Fibroblast of gingiva (primary cell): ENCODE measurements at places on chromosomes 5 and 9.

DNA sequence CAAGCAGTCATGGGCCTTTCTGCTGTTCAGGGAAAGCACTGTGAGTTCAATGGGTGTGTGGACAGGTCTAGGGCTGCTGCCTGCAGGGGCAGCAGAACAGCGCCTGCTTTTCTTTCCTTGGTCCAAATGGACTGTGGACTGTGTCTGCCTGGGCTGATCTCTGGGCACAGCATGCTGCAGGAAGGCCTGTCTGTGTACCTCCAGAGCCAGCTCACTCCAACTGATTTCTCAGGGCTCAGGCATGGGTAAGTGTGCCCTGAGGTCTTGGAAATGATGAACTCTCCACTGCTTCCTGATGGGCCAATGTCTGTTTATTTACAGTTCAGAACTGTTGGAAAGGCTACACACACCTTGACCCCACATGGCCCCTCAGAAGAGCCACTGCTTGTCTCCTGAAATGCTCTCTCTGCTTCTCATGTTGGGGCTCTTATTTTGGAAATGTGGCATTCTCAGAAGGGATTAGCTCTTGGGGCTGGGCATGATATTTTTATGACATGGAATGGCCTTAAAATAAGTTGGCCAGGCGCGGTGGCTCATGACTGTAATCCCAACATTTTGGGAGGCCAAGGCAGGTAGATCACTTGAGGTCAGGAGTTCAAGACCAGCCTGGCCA, 27.0 kb downstream of the SLC22A4 start:
- no peak for DNase-seq

DNA sequence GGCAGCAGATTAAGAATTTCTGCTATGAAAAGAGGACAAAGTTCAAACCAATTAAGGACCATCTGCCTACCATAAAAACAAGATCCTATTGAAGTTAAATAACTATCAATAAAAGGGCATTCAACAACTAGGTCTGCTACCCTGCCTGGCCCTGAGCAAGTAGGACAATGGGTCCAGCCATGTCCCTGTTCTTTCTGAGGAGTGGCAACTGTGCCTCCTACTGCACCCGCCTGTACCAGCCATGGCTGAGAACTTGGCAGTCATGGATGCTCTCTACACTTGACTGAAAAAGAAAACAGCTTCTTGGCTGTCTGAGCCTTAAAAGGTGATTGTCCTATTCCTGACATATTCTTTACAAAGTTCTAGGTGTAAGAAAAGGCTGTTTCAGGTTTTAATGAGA, 652.4 kb downstream of the PDE4D start:
- DNase-seq: no peak

DNA sequence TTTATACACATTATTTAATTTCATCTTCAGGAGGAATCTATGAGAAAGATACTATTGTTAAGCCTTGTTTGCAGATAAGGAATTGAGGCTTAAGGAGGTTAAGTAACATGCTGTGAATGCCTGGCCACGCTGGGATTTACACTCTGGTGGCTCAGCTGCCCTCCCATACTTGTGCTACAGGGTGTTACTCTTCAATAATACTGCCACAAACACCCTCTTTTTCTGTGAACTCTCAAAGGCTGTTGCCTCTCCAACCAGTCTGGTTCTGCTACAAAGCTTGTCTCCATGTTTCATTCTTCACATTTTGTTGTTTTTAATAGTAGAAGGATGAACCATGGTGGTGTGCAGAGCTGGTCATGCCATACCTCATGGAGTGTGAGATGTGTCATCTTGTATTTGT, 76.7 kb upstream of the TNFAIP8 start:
- DNase-seq: no peak

DNA sequence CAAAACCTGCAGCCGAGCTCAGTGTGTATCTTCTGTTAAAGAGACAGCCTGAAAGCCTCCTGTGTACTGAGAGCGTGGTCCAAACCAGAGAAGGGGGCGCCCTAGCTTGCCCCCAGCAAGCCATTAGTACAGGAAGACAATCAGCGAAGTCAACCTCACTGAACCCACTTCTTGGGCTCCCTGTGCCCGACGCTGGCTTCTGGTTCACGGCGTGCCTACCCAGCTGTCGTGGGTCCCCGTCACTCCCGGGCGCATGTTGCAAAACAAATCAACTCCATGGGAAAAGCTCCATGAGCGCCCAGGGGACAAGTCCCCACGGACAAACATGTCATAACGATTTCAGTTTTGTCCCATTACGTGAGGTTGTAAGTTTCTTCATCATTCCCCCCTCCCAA, 326.9 kb downstream of the SH3GL2 start:
- no peak for DNase-seq

GRCh38 chr5:155850370-155850769, 476.6 kb upstream of the SGCD start:
- DNase-seq: no peak

DNA sequence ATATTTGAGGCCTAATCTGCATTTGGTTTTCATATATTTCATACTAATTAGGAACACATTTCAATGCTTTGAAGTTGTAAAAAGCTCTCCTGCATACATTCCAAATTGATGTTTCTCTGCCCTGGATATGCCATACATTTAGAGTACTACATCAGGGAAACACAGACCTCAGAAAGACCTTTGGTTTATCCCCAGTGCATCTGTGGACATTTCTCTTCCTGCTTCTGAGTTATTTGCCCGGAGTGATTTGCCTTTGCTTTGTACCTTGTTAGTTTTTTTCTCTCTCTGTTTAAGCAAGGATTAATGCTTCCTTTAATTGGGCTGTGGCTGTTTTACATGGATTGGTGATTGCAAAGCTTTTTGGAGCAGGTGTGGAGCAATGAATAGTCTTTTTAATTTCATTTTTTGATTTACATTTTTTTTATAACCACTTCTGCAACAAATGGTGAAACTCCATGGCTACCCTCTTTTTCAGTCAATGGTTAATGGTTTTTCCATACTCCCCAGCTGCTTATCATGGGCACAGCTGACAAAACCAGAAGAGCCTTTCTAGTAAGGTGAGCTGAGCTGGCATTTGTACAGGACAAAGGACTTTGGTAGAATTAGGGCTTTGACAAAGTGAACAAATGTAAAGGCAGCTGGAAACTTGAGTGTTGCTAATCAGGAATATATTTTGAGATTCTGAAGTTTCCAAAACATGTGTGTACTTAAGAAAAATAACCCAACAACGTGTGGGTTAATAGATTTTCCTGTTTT, 54.2 kb downstream of the ZSWIM6 start:
- DNase-seq: no peak

DNA sequence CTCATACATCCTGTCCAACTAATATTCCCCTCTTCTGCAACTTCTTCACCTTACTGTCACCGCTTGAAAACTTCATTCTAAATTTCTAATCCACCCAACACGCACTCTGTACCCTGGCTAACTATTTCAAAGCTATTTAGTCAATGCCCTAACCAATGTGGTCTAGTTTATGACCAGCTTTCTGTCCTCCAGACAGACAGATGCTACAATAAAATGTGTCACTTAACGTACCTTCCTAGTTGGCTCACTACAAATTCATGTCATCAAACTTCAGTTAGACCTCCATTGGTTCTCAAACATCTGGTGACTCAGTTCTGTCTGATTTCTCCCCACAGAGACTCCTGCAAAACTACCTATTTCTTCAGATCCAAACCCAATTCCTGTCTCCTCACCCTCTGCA, 57.7 kb downstream of the FAM13B start:
- DNase-seq: no peak

DNA sequence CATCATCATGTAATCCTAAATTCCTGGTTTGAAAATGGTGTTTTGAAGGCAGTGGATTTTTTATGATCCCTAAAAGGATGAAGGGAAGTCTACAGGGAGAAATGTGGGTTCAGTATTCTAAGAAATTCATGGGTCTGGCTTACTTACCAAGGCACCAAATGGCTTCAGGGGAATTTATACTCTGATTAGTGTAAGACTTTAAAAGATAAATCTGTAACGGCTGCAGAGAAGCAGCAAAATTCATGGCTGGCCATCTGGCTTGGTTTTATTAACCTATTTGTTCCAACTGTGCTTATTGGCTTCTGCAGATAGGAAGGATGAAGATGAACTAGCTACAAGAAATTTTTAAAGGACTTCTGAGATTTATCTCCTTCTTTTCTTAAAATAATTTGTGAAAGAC, 222.8 kb downstream of the TENT4A start:
- no peak for DNase-seq

DNA sequence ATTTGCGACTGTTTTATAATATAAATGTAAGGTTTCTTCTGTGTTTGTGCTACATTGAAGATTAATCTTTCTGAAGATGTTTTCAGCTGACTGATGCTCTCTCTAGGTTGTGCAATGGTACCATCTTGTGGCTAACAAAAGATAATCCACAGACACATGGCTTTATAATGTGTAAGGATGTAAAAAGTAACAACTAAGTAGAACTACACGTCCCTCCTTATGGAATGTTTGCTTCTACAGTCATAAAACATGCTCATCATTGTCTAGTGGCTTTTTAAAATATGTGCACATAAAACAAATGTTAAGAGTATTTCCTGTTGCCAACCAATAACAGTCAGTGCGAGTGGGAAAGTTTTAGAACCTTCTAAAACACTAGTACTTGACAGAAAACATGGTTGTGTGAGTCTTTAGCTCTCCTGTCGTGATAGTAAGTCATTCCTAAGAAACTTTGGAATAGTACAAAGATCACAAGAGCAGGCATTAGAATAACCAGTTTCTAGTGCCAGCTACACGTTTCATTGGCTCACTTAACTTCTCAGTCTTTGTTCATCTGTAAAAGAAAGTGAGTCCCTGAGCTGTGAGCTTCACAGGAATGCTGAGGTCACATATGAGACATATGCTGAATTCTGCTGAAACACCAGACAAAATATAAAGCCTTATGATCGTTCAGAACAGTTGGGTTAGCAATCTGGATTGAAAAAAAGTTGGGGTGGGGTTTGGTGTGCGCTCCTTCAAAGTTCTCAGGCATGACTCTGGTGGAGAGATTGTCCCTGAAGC, 75.7 kb upstream of the GLIS3 start:
- peak; percentile 52 for DNase-seq

DNA sequence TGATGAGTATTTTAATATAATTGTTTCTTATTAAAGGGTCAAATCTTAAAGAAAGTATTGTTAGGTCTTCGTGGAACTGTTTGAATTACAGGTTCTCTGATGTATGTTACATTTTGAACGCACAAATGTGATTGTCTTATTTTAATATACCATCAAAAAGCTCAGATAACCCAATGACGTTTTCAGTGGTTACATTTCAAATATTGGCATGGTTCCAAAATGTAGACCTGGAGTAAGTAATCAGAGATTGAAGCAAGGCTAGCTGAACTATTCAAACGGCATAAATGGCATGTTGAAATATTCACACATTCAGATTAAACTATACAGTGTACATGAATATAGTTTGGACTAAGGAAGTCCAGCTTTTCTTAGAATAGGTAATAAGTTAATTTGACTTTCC, 281.7 kb upstream of the EFNA5 start:
- no peak for DNase-seq

DNA sequence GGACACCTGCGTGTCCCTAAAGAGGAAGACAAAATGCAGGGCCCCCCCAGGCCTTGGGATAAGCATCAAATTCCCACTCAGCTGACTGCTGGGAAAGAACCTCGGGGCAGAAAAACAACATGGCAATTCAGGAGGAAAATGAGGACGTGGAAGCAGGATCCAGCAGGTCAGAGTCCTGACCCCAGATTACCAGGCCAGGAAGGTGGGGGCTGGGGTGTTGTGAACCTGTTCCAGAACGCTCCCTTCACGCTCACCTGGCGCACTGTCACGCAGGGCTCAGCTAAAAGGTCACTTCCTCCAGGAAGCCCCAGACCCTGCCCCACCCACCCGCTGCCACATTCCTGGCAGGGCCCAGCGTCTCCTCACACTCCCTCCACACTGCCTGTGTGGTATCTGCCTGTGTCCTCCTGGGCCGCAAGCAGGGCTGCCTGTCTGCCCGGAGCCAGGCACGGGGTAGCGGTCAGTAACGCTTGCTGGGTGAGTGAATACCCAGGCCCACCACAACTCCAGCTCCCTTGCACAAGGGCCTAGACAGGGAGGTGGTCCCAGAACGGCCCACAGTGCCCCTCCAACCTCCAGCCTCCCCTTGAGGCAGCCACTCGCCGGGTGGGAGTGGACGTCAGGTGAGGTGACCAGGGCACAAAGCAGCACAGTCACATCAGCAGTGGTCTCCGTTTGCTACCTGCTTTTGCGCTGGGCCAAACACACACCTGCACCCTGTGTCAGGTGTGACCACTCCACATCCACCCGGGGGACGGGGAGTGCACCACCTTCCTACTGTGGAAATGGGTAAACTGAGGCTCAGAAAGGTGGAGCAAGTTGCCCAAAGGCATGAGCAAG, 18.1 kb downstream of the VAV2 start:
- DNase-seq: no peak
